ENCODE measurements at places on chromosomes 2 and 18.

DNA sequence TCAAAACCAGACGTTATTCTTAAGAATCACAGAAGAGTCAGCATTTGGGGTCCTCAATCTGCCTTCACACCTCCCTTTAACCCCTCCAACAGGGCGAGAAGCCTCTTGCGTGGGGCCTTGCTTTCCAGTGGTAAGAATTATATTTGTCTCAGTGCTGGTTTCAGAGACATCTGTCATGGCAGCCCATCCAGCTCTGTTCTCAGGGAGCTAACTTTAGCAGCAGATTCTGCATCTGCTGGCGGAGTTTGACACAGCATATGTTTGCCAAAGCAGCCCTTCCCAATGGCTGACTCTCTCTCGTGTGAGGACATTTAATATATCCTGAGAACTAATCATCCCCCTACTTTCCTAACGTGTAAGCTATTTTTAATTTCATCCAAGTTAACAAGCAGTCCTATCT lies 91.5 kb upstream of the BCL11A start:
- no peak for DNase-seq

DNA sequence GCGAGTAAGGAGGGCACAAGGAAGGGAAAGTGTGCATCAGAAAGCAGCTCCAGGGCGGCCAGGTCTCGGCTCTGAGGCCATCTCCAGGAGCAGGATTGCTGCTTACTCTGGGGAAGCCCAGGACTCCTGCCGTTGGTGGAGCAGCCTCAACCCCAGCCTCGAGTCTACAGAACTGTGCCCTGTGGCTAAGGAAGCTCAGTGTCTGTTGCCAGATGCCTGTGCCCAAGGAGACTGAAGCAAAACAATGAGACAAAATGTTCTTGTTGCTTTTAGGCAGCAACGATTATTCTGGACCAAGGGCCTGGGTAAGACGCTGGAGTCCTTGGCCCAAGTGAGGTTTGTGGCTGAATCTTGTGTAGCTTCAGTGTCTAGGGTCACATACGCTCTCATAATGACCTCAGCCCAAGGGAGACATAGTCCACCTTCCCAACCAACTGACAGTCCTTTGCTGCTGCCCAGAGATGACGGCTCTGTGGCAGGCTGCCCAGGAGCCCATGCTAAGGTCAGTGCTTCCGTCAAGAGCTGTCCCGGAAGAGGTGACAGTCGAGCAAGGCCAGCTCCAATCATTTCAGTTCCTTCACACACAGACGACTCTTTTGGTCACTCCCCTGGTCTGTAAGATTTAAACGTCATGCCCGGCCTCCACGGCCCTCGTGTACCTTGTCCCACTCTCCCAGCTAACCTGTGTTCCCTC lies 223.8 kb downstream of the TTC32 start:
- DNase-seq, result no peak

DNA sequence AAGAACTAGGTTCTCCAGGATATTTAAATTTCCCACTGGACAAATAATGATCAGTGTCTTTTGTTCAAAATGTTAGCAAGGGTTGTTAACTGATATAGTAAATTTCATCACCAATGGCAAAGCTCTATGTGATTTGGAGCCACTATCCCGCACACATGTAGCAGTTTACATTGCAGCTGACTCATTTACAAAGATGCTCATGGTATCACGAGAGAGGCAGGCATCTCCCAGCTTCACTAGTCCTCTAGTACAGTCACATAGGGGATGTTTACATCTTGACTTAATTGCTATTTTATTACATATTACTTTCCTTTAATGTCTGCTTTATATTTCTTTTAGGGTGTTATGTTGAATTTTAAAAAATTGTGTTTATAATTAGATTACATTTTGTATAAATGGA lies 30.7 kb downstream of the KCNE4 start:
- DNase-seq, result no peak

GRCh38 chr2:23475036-23475435 lies 90.1 kb downstream of the KLHL29 start:
- no peak for DNase-seq

DNA sequence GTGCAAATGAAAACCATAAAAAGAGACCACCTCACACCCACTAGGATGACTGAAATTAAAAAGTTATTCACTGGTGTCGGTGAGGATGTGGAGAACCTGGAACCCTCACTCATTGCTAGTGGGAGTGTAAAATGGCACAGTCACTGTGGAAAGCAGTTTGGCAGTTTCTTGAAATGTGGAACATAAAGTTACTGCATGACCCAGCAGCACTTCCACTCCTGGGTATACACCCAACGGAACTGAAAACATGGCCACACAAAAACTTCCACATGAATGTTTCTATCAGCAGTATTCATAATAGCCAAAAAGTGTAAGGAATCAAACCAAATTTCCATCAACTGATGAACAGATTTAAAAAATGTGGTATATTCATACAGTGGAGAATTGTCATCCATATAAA lies 65.1 kb upstream of the SLC66A3 start:
- no peak for DNase-seq

GRCh38 chr2:70312560-70312959 lies 10.7 kb upstream of the FAM136A start:
- no peak for DNase-seq

Data from GM03348 (cell line).